Pancreas (tissue), 10 donors: ENCODE measurements at places on chromosomes 1 and 21.
A peak's percentile ranks its signal among the peaks of the same experiment; 100 is the strongest.

GRCh38 chr1:247297263-247298123 lies 34.2 kb downstream of the ZNF496 start:
- no peak for DNase-seq

DNA sequence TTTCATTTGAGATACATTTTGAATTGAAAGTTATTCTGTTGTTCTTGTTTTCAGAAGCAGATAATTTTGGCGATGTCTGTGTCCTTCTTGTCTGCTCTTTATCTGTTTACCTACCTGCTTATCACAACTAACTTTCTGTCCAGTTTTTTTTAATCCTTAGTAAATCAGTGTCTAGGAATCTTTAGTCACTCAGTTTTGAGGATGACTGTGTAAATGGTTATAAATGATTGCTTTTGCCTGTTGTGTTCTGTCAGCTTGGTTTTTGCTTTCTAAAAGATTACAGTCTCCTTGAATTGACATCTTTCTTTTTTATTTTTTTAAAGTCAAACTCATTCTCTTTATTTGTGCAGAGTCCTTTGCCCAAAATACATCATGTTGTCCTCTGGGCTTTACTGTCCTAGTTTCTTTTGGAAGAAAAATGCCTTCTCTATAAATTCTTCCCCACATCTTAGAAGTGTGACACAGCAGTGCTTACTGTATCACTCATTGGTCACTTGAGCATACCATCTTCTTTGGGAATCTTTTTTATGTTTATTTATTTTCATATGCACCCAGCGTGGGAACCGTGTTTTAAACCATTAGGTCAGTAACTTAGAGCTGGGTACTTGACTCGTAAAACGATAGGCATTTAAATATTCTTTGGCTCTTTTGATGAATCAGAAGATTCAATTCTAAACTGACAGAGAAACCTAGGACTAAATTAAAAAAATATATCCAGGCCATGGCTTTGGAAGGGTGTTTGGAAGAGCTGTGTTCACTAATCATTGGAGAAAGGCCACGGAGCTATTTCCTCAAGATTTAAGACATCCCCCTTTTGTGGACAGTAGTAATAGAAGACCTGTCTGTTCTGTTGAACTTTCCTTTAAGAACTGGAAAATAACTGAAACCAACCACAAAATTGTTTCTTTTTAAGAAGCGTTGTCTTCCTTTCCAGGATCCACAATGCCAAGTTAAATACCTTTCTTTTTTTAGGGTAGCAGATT lies 20.9 kb downstream of the LAMC1 start:
- DNase-seq = no peak

- no peak for DNase-seq
Measured at GRCh38 chr1:17553975-17554700, 14.6 kb downstream of the ARHGEF10L start.

DNA sequence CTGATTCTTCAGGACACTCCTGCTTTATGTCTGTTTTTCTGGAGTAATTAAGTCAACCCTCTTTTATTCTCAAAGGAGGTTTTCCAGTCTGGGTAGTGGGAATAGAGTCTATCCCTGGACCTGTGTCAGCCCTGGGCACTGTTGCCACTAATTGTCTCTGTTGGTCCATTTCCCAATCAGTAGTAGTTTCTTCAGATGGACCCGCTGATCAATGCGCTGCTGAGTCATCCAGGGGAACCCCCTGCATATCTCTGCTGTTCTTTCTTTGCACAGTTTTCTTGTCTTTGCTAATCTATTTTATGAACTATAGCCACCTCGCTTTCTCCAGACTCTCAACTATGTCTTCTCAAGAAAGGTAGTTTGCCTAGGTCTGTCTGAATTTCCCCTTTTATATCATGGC lies 82.5 kb downstream of the TNNI3K start:
- DNase-seq = no peak

DNA sequence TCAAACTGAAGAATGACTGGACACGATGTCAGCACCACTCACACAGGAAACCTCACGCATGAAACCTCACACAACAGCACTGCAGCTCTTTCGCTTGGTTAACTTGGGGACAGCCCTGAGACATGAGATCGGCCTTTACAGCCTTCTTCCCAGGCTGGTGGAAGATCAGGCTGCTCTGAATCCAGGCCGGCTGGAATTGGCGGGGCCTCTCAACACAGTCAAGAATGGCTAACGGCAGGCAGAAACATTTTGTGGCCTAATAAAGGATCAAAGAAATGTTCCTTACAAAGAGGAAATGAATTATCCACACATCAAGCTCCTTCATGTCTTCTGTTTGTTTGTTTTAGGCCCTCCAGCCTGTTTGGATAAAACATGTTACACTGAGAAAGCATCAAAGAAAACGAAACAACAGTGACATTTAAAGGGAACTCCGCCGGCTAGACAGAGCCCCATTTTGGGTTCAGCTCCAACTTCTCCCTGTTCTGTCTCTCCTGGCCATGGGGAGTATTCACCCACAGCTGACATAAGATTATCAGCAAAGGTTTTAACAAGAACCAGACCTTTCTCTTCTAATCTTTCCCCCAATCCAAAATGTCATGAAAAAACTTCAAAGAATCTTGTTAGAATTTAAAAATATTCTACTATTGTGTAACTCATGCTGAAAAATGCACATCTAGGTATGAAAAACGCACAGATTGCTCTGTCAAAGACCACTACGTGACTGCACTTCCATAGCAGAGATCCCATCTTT lies 131.2 kb downstream of the SLC45A1 start:
- no peak for DNase-seq

DNA sequence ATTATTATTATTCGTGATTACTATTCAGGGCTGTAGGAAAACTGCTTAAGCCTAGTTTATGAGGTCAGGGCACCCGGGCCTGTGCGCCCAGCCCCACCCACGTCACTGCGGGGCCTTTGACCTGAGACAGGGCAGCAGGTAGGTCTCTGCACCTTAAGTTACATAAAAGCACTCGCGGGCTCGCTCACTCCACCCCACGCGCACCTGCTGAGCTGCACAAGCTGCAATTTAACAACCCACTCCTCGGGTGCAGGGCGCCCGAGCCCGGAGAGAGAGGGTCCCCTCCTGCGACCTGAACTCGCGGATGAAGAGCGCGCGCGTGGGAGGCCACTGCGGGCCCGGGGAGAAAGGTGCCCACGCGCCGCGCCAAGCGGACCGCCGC lies 477 bp downstream of the ICMT start:
- peak; percentile 28 for DNase-seq

- no peak for DNase-seq
Measured at GRCh38 chr1:196410768-196411167, 197.5 kb downstream of the KCNT2 start.

DNA sequence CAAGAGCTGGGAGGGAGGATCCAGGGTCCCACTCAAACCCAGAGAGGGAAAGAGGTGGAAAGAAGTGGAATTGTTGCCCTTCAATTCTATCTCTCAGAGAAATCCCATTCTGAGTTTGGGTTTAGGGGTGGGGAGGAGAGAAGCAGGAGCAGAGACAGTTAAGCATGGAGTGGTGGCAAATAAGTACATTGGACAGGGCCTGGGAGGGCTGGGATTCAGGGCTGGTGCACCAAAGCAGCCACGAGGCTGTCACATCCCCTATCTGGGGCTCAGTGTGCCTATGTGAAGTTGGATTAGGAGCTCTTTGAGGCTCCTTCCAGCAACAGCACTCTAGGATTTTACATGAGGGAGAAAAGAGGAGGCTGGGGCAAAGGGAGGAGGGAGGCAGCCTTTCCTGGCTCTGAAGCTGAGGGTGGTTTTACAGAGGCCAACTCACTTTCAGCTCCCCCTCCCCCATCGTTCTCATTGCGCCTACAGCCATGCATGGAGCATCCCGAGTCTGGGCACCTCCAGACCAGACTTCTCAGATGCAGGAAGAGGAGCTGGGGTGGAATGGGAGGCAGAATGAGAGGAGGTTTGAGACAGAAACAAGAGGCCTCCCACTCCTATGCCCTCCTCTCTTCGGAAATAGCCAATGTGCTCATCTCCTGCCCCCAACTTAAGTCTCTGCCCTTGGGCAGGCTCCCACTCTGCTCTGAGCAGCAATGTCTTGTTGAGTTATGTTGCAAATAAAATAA lies 3.0 kb upstream of the SYT6 start:
- no peak for DNase-seq

- DNase-seq = no peak
Measured at GRCh38 chr1:145926686-145927062, 610 bp downstream of the RBM8A start.
